Activated CD4-positive, CD25-positive, alpha-beta regulatory T cell (primary cell): ENCODE measurements at places on chromosomes 3 and 15.
A peak's percentile ranks its signal among the peaks of the same experiment; 100 is the strongest.

GRCh38 chr3:127119693-127120464, 73.1 kb upstream of the PRR23E start:
- no peak for DNase-seq

- DNase-seq, result no peak
Observed at GRCh38 chr15:69082021-69082502, 67.6 kb downstream of the NOX5 start.

DNA sequence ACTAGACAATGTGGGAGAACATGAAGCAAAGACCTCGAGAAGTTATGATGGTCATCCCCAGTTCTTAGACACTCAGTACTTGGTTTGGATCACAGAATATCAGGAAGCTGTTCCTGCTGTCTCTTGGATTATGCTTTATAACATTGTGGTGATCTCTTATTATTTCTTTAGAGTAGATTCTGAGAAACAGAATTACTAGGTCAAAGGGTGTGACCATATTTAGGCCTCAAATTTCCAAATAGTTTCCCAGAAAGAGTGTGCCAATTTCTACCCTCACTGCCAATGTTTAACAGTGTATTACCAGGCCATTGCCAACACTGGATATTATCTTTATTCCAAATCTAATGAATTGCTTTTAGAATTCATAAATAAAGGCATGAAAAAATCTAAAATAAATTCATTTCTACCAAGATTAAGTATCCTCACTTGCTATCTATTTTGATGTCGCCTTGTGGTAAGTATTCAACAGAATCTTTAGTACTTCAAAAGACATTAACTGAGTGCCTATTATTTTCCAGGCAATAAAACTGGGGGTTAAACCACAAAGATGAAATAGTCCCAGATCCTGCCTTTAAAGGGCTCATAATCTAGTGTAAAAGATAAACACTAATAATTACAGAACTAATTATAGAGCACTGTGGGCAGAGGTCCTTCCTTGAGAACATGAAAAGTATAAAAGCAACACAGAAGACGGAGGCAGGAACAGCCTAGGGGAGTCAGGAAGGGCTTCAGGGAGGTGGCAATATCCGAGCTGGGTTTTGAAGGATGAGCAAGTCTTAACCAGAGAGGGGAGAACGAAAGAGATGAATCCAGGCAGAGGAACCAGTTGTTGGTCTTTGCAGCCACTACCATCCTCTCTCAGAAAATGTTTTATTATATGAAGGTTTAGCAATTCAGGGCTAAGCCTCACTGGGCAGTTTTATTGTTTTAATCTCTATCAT, 86.8 kb downstream of the IGF2BP2 start:
- DNase-seq, result no peak

DNA sequence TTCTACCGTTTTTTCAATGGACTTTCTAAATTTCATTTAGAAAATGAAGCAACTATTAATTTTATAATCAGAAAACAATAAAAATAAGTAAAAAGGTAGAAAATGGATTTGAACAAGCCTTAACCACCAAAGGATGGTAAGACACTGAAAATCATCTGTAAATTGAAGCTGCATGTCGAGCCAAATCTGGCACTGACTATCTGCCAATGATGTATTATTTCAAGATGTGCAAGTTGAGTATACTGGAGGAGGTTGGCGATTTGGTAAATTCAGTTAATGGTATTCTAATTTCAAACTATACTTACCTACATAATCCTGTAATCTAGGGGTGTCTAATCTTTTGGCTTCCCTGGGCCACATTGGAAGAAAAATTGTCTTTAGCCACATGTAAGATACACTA, 93.5 kb downstream of the FMN1 start:
- no peak for DNase-seq

DNA sequence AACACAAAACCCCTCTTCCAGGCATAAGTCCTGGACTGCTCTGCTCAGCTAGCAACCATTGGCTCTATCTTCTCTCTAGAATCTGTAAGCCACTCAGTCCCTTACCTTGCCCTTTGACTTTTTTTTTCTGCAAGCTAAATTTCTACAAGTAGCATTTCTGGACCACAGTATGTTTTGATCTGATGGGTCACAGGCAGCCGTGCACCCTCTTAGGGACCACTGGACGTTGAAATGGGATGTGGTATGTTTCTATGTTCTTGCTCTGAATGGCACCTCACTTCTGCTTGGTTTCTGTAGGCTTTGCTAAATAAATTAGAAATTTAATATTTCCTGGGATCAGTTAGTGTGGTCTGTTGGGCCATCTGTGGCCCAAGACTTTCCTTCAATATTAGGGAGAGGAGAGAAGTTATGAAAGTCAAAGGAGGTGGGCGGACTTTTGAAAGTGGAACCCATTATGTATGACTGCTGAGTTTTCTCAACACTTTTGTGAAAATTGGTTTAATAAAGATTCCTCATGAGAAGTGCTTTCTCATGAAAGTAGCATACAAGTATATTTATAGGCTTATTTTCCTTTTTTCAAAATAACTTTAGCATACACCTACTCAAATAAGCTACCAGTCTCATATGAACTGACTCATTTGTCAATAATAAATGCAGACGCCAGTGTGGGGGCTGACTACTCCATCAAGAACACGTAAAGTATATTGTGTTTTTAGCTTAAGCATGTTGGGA, 18.4 kb upstream of the TIPARP start:
- DNase-seq, result no peak

GRCh38 chr15:80188251-80188650, 35.5 kb downstream of the FAH start:
- DNase-seq, result no peak

DNA sequence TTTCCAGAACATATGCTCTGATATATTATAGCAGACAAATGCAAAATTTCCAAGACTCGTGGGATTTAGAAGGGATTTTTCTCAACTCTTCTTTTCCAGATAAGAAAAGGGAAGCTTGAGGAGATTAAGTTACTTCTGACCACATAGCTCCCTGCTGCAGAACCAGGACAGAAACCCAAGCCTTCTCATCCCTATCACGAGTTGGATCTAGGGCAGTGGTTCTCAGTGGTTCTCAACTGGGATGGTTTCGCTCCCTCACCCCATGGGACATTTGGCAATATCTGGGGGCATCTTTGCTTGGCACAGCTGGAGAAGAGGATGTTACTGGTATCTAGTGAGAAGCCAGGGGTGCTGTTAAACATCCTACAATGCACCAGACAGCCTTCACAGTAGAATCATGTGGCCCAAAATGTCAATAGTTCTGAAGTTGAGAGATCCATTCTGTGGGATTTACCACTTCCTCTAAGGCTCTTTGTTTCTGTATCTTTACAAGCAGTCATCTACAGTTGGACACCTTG, 64.2 kb downstream of the LIPC start:
- DNase-seq, result no peak

DNA sequence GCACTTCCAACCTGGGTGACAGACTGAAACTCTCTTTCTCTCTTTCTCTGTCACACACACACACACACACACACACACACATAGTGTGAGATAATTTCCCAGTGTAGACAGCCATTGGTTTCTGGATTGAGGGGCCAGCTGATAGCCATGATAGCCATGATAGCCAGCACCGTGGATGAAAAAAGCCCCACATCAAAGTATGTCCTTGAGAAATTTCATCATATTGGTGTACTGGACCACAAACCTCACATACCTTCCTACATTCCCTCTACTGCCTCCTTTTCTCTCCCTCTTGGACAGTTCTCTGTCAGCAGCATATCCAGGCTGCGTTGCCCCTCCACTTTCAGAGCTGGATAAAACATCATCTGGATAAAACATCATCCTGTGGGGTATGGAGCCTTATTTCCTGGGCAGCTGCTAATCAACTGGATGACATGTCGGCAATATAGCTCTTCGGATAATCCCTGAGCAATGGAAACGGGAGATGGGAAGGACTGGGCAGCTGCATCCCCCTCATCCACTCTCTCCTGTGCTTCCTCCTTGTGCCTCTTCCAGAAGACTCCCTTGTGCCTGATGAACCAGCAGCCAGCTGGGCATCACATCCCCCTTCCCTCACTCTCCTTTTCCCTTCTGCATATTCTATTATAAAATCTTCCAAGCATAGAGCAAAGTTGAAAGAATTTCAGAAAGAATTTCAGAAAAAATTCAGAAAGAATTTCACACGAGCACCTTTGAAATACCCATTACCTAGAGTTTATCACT, 39.3 kb downstream of the GRK7 start:
- DNase-seq, result no peak

GRCh38 chr3:66031102-66031698, 7.5 kb downstream of the MAGI1 start:
- no peak for DNase-seq

GRCh38 chr3:139505829-139506386, 29.6 kb upstream of the RBP2 start:
- no peak for DNase-seq

DNA sequence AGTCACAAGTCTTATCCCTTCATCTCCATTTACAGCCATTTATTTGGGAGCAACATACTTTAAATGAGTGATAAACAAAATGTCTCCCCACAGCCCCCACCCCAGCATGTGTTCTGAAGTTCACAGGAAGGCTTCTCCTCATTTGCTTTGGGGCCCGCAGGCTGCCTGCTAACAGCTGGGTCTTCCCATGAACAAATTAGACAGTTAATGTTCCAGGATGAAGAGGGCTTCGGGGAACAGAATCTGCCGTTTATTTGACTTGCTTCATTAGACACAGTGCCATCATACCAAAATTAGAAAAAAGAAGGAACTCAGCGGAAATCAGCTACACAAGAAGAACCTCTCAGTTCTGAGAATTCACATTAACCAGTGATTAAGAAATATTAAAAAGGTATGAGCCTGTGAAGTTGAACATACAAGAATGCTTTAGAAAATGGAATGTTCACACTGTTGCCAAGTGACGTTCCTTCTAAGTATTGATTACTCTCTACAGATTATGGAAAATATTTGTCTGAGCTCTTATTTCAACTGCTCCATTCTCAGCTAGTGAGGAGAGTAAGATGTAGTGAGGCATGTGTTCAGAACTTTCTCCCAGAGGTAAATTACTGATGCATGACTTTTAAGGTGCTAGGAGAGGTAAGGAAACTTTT, 107.5 kb upstream of the THBS1 start:
- DNase-seq, result no peak

DNA sequence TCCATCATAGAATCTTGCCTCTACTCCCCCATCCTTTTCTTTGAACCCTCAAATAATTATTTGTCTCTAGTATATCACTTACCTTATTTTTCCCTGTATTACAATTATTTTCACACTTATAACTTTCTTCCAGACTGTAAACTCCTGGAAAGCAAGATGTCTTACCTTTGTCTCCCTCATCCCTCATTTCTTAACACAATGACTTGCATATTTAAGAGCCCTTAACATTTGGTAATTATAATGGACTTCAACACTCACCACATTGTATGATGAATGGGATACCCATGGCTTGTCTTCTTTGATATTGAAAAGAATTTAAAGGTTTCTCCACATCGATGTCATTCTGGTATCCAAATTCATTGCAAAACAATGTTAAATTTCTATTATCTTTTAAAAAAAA, 81.4 kb upstream of the GUCA1C start:
- DNase-seq, result no peak

DNA sequence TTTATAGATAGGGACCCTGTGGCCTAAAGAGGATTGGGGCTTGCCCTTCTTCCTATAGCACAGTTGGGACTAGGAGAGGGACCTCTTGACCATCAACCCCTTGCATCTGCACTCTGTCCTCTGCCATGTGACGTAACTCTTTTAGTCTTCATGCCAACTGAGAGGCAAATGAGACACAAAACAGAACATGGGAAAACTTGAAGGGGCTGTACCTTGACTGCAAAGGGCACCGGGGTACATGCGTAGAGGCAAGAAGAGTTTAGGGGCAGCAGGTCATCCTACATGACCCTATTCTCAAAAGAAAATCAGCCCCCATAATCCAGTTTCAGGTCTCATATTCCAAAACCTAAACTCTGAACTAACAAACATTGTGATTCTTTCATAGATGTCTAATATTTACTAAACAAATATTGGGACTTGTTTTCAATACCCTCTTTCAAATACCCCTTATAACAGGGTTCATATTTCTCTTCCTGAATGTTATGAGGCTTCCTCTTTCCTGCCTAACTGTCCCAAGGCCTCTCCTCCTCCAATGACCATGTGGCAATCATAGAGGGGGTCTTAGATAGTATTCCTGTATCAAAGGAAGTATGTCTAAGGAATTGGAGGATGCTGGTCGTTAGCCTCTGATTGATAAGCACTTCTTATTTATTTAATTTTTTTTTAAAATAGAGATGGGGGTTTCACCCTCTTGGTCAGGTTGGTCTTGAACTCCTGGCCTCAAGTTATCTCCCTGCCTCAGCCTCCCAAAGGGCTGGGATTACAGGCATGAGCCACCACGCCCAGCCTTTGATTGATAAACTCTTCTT, 20.6 kb downstream of the ACKR2 start:
- no peak for DNase-seq

DNA sequence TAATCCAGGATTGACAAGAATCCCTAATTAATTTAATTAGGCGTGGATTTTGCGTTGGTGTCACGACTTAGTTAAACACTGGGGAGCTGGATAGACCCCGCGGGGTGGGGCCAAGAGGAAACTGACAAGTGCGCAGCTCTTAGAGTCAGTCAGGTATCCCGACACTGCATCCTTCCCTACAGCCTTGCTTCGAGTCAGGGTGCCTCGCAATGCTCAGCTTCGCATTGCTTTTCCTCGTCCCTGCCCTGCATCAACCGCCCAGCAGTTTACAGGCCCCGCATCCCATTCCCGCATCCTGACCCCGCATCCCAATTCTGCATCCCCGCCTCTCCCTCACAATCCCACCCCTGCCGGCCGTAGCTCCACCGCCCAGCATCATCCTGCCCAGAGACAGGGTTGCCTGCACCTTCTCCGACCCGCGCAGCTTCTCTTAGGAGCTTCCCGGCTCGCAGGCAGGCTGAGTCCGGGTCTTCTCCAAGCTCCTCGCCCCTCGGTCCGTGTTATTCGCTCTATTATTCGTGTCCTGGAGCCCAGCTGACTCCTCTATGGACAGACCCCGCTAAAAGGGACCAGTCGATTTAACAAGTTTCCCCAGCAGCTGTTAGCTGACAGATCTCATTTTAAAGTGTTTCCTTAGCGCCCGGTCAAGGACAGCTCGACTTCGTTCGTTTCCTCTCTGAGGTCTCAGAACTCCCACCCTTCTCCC, 699 bp upstream of the SHOX2 start:
- DNase-seq, result no peak

DNA sequence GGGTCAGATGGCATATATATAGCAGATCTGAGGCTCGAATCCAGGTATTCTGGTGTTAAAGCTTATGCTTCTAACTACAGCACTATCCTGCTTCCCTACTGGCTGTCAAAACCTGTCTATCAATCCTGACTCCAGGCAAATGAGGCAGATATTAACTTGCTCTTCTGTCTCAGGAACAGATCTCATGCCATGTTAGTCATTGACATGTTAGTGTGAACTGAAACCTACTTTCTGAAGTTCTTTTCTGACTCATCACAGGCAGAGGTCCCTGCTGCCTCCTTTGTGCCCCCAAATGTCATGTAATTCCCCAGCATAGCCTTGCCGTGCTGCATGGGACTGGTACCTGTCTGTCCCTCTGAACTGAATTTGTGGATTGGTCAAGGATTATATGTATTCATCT, 125.0 kb upstream of the SMAD3 start:
- no peak for DNase-seq

GRCh38 chr3:66394019-66394752, 106.6 kb downstream of the LRIG1 start:
- DNase-seq, result no peak

- DNase-seq, result no peak
Observed at GRCh38 chr3:129123314-129124060, 1.9 kb upstream of the RAB43 start.

- DNase-seq, result peak; percentile 69
Observed at GRCh38 chr3:139343895-139344856, at the start of gene MRPS22. Gene MRPS22, plus strand, starts transcription at chr3:139344020. Its CDS starts 7 bp downstream, at chr3:139344027.
